Activated T-helper 2 cell treated with anti-CD3 and anti-CD28 coated beads, Interferon-gamma antibody, Interleukin-2, Interleukin-4, amounts not matched to agents 10 μg/mL and 5 μg/mL and 100 μg/mL, durations not matched to agents 14 hours and 24 hours and 36 hours (primary cell): ENCODE measurements at places on chromosomes 12 and 14. TPM values are rescaled to one million over a fixed set of nuclear protein-coding genes. Genes with fewer than 3 reads are reported as not detected.

DNA sequence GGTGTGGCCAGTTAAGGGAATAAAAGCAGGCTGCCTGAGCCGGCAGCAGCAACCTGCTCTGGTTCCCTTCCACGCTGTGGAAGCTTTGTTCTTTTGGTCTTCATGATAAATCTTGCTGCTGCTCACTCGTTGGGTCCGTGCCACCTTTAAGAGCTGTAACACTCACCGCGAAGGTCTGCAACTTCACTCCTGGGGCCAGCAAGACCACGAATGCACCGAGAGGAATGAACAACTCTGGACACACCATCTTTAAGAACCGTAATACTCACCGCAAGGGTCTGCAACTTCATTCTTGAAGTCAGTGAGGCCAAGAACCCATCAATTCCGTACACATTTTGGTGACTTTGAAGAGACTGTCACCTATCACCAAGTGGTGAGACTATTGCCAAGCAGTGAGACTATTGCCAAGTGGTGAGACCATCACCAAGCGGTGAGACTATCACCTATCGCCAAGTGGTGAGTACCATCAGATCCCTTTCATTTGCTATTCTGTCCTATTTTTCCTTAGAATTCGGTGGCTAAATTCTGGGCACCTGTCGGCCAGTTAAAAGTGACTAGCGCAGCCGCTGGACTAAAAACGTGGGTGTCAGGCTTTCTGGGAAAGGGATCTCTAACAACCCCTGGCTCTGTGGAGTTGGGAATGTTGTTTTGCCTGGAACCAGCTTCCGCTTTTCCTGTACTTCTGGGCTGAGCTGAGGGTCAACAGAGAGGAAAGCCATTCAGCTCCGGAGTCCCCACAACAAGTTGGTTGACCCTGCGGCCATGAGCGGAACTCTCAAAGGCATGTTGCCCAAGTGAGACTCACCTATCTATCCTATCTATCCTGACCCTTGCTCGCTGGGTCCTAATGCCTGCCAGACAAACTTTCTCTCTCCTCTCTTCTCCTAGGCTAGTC, at the start of gene DHRS2:
TSS of gene DHRS2 (plus strand) at position 48 of the 895 bp plus-strand sequence. CDS start 2,501 bp downstream, outside the sequence.
- DNase-seq: no peak

GRCh38 chr14:53979747-53980642, 23.4 kb upstream of the BMP4 start:
- no peak for DNase-seq

GRCh38 chr12:75641031-75641780, 129.8 kb upstream of the KRR1 start:
- DNase-seq: peak; percentile 27

The GSKIP gene
- total RNA-seq: 21.3 and 21.4 TPM in 2 replicates

DNA sequence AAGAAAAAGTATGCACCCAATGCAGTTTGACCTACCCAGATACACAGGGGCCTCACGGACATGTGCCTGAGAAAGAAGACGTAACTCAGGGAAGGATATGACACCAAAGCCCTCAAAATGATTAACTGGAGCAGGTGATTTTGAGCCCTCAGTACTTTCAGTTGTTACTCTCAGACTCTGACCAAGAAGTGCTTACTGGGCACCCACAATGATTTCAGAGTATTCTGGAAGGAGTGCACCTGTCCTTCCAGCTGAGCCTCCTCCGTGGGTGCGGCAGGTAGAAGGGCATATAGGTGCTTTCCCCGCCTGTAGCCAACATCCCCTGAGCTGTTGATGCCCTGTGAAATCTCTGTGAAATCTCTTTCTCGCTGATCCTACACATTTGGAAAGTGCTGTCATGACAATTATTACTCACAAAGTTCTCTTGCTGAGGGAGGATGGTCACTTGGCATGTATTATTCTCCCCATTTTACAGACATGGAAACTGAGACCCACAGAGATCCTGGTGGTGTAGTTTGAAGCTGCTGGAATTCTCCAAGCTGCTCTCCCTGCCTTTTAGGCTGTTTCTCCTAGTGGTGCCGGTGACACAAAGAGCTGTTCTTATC, 154.3 kb upstream of the CCND2 start:
- DNase-seq: peak; percentile 43
